ENCODE measurements at places on chromosomes 4 and X.

DNA sequence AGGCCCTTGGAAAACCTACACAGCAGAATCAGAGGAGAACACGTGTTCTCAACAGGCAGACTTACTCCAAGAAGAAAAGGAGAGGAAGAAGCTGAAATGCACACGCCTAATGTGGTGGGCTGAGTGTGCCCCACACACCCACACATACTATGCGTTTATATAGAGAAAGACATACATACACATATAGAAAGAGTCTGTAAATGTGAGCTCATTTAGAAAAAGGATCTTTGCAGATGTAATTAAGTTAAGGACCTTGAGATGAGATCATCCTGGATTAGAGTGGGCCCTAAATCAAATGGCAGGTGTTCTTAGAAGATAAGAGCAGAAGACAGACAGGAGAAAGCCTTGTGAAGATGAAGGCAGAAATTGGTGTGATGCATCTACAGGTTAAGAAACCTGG, 87.2 kb upstream of the KLF3 start:
- no peak overlapping the region for H3K27ac ChIP-seq
- no peak for DNase-seq
- no peaks in the 10 kb centered on the region for H3K4me1 ChIP-seq
- no peaks in the 10 kb centered on the region for H3K36me3 ChIP-seq
- H3K27me3 ChIP-seq = no peaks in the 10 kb centered on the region

GRCh38 chrX:118522230-118522926, 26.8 kb downstream of the DOCK11 start:
- no peak overlapping the region for H3K27ac ChIP-seq
- no peak overlapping the region for H3K4me3 ChIP-seq
- no peak for DNase-seq
- H3K27me3 ChIP-seq = no peaks in the 10 kb centered on the region
- H3K36me3 ChIP-seq = no peaks in the 10 kb centered on the region

- H3K4me3 ChIP-seq = no peak overlapping the region
- H3K4me1 ChIP-seq = no peaks in the 10 kb centered on the region
Measured at GRCh38 chr4:107120661-107121060, 84.5 kb upstream of the DKK2 start.

GRCh38 chrX:102833136-102833535, 103.9 kb upstream of the RAB40AL start:
- H3K27me3 ChIP-seq = no peaks in the 10 kb centered on the region
- no peak overlapping the region for H3K4me3 ChIP-seq
- no peaks in the 10 kb centered on the region for H3K36me3 ChIP-seq
- no peak overlapping the region for H3K27ac ChIP-seq

DNA sequence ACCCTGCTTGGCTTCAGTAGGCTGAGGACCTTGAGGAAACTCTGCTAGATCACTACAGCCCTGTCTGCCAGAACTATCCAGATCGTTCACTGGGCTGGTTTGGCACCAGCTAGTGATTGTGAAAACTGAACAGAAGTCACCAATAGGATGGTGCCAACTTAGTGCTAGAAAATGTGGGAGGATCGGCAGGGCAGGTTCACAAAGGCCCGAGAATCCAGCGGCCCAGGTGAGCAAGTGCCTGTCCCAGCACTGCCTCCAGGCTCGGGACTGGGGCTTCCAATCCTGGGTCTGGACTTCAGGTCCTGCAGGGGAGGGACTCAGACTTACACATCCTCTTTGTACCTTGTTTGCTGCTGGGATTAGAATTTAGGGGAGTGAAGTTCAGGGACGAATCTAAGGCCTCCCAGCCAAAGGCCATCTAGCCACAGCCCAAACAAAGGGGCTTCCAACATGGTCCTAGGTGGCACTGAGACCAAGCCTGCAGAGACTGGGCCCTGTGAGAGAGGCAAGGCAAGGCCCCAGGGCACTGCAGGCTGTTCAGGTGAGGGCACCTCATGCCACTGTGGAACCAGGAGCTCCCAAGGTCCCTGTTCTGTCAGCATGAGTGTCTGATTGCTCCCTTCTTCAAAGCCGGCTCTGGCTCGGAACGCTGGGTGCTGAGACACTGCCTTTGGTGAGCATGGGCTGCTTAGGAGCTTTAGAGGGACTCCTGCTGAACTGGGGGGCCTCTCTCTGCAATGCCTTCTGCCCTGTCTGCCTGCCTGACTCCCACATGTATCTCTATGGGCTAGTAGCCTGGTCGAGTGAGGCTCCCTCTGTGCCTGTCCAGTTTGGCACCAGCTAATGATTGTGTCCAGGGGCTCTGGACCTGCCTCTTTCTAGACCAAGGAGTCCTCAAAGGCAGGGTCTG, 20.7 kb upstream of the ZNF185 start:
- no peaks in the 10 kb centered on the region for H3K36me3 ChIP-seq
- no peak overlapping the region for H3K27ac ChIP-seq
- H3K4me1 ChIP-seq = no peaks in the 10 kb centered on the region
- H3K27me3 ChIP-seq = no peaks in the 10 kb centered on the region
- H3K4me3 ChIP-seq = no peak overlapping the region

DNA sequence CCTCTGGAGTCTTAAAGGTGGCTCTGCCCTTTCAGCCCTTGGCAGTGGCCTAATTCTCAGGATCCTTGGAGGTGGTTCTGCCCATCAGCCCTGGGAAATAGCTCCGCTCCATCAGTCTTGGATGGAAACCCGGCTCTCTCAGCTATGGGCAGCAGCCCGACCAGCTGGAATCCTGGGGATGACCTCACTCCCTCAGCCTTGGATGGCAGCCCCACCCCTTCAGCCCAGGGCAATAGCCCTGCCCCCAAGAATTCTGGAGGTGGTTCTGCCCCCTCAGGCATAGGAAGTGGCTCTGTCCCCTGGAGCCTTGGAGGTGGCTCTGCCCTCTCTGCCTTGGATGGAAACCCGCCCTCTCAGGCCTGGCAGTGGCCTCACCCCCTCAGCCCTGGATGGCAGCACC, 127.7 kb downstream of the RBMX2 start:
- H3K27me3 ChIP-seq = no peaks in the 10 kb centered on the region
- no peak for DNase-seq
- no peaks in the 10 kb centered on the region for H3K4me1 ChIP-seq
- no peak overlapping the region for H3K27ac ChIP-seq
- H3K36me3 ChIP-seq = no peaks in the 10 kb centered on the region
- H3K4me3 ChIP-seq = no peak overlapping the region

DNA sequence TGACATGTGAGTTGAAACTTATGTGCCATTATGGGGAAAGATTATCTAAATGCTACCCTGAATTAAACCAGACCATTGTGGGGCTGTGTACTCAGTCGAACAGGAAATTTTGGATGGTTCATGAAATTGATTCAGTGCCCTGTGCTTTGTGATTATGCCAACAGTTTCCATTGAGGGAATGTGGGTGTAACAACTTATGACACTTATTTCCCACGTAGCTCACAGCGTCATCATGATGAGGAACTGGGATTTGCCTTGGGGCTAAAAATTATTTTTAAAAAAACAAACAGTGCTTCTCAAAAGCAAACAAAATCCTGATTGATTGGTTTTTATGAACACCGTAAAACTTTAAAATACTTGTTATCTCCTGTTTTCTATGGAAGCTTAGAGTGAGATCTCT, 8.3 kb upstream of the CLTRN start:
- no peak overlapping the region for H3K27ac ChIP-seq
- H3K27me3 ChIP-seq = no peaks in the 10 kb centered on the region
- 0 out of 2 replicates have a peak, but pooled peaks cover 5% of the 10 kb centered on the region for H3K4me1 ChIP-seq
- no peak overlapping the region for H3K4me3 ChIP-seq

GRCh38 chrX:54820737-54821136, 13.2 kb downstream of the MAGED2 start:
- H3K27ac ChIP-seq = no peak overlapping the region
- DNase-seq = no peak
- no peaks in the 10 kb centered on the region for H3K4me1 ChIP-seq
- H3K27me3 ChIP-seq = no peaks in the 10 kb centered on the region
- no peak overlapping the region for H3K4me3 ChIP-seq

DNA sequence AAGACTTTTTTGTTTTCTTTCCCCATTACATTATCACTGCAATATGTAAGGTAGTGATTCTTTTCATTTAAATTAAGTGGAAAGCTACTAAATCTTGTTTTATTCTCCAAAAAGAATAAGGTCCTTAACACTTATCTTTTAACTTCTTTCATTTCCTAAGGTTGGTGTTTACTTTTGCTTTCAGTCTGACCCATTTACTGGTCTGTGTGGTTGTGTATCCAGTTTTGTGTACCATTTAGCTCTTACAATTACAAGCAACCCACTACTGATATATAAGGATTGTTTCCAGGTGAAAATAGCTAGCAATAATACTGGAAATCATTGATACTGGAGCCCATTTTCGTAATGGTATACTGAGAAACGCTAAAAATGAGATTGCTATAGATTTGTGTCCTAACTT, 123.1 kb upstream of the CXorf66 start:
- H3K4me3 ChIP-seq = no peak overlapping the region
- no peaks in the 10 kb centered on the region for H3K36me3 ChIP-seq
- no peaks in the 10 kb centered on the region for H3K27me3 ChIP-seq

DNA sequence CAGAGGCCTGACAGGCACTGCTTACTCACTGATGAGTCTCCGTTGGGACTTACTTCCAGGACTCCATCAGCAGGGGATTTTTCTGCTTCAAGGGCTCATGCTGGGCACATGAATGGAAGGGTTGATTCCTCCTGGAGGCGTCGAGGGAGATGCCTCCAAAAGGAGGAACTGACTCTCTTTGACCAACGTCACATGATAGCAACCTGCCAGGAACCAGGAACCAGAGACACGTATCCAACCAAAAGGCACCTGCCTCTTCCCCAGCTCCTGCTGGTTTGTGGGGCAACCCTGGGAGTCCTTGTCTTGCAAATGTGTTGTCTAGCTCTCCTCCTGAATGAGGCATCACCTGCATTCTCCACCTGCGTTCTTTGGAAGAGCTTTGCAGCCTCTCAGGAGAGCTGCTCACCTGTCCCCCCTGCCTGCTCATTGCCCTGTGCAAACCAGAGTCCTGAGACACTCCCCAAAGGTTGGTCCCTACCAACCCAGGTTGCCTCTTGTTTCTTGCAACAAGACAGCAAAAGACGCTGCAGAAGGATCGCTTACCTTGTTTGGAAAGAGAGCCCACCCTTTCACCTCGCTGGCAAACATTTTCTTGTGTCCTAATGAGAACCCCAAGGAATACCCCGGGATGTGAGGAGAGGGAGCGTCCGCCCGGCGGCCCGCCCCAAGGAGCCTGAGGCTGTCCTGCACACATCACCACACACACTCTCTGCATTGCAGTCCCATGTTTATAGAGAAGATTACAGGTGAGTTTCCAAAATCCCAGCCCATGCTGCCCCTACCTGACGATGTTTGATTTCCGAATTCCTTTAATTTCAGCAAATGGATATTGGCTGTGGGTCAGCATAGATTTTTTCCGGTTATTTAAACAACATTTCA, 30.5 kb upstream of the SHOX start:
- no peaks in the 10 kb centered on the region for H3K4me1 ChIP-seq
- H3K4me3 ChIP-seq = no peak overlapping the region
- H3K27me3 ChIP-seq = no peaks in the 10 kb centered on the region
- no peak overlapping the region for H3K27ac ChIP-seq
- no peak for DNase-seq

DNA sequence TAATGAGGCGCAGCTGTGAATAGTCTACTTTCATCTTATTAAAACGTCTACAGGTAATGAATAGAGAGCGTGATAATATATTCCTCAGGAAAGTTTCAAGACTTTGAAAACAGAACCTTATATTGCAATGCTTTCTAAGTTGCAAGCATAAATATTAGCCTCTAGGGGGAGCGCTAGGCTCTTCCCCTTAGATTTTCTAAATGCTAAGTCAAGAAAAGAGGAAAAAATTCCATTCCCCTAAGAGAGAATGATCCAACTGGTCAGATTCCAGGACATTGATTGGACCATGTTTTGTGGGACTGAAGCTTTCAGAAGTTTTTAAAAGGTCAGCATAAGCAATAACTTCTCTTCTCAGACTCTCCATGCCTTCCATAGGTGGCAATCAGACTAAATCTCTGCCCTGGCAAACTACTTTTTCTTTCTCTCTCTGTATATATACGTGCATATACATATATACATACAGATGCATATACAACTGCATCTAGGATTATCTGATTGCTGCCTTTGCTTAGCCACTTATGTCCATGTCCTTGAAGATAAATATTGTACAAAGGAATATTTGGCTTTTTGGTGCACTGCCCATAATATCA, 492.9 kb downstream of the INPP4B start:
- no peak overlapping the region for H3K4me3 ChIP-seq
- no peaks in the 10 kb centered on the region for H3K4me1 ChIP-seq
- H3K36me3 ChIP-seq = no peaks in the 10 kb centered on the region
- H3K27me3 ChIP-seq = no peaks in the 10 kb centered on the region
- no peak overlapping the region for H3K27ac ChIP-seq
- DNase-seq = peak; percentile 41

GRCh38 chrX:124228849-124229248, 103.6 kb upstream of the TEX13D start:
- no peak for DNase-seq
- H3K27me3 ChIP-seq = no peaks in the 10 kb centered on the region
- peaks cover 33% of the 10 kb centered on the region for H3K4me1 ChIP-seq
- H3K36me3 ChIP-seq = no peaks in the 10 kb centered on the region

GRCh38 chr4:16995451-16995850, 97.0 kb upstream of the LDB2 start:
- DNase-seq = no peak
- no peak overlapping the region for H3K4me3 ChIP-seq
- H3K27me3 ChIP-seq = no peaks in the 10 kb centered on the region

DNA sequence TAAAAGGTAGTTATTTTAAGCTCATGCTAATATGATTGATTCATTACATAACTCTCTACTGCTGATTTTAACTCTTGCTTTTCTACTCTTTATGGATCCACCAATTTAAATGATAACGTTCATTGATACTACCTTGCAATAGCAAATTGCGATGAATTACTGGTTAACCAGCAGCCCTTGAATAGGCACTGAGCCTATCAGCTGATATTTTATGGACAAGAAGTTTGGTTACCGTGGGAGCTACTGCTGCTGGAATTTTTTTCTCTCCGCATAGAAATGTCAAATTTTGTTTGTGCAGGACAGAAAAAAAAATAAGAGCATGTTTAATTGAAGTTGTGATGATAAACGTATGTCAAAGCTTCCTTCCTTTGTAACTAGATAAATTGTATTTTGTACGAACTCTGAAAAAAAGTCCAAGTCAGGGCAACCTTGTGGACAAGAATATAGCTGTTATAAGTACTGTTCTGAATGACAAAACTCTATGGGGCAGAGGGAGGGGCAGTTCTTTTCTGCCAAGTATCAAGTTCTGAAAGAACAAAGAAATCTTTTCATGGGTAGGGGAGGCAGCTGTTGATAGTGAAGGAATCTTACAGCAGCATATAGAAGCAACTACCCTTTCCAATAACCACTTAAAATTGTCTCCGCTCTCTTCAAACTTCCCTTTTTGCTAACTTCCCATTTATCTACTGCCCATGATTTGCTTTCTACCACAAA, 434.9 kb upstream of the PABPC4L start:
- H3K36me3 ChIP-seq = no peaks in the 10 kb centered on the region
- no peak overlapping the region for H3K4me3 ChIP-seq
- no peak overlapping the region for H3K27ac ChIP-seq

DNA sequence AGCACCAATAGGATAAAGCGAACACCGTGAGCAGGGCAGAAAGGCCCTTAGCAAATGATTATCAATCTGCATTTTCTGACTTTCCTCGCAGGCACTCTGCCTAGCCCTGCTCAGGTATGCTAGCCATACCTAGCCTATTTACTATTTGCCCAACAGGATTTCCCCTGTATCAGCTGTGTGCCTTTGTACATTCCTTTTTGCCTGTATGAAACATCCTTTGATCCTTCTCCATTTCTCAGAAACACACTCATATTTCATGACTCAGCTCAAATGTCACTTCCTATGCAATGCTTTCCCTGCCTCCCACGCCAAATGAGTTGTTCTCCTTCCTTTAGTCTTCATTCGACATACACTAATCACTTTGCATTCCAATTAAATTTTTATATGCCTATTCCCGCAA, 37.2 kb downstream of the PCDH7 start:
- H3K4me3 ChIP-seq = no peak overlapping the region
- no peak for DNase-seq
- H3K36me3 ChIP-seq = no peaks in the 10 kb centered on the region
- H3K4me1 ChIP-seq = no peaks in the 10 kb centered on the region
- no peak overlapping the region for H3K27ac ChIP-seq
